ENCODE measurements at places on chromosomes 3 and 15.

- DNase-seq, result no peak
Observed at GRCh38 chr15:91408476-91409076, 308.5 kb downstream of the SV2B start.

DNA sequence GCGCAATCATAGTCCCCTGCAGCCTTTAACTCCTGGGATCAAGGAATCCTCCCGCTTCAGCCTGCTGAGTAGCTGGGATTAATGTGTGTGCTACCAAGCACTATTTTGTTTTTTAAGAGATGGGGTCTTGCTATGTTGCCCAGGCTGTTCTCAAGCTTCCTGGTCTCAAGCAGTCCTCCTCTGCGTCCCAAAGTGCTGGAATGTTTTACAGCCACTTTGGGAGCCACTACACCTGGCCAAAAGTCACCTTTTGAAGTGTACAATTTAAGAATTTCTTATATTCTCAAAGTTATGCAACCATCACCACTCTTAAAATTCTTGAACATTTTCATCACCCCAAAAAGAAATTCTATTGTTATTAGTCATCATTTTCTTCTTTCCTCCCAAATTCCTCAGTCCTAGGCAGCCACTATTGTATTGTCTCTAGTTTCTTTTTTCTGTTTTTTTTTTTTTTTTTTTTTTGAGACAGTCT, 17.8 kb downstream of the CDV3 start:
- no peak for DNase-seq

DNA sequence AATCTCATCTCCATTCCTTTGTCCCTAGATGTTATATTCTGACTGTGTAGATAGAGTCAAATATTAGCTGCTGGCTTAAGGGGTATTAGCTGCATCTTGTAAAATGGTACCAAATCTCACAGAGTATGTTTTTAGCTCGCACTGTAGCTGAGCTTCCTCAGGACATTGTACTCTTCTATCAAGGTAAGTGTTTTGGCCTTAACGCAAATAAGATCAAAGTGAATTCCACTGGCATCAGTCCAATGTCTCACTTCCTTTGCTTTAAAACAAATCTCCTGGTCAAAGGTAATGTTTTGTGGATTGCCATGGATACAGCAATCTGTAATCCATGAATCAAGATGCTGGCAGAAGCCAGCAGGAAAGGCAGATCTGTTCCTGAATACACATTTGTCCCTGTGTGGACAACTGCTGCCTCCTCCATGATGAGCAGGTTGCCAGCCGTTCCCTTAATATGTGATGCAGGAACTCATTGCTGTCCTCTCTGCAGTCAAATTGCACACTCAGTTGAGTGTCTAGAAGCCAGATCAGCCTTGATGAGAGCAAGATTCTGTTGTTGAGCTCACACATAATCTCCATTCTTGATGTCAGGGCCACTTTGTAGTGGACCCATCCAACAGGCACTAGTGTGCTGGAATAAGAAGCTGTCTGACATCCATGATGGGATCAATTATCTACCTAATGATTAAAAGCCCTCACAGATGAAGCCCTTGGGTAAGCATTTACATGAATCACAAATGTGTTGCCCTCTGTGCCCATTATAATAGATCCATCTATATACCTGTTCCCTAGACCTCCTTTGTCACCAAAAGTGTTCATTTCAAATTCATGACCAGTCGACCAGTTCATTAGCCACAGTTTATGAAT, 96.6 kb upstream of the AGTR1 start:
- no peak for DNase-seq

DNA sequence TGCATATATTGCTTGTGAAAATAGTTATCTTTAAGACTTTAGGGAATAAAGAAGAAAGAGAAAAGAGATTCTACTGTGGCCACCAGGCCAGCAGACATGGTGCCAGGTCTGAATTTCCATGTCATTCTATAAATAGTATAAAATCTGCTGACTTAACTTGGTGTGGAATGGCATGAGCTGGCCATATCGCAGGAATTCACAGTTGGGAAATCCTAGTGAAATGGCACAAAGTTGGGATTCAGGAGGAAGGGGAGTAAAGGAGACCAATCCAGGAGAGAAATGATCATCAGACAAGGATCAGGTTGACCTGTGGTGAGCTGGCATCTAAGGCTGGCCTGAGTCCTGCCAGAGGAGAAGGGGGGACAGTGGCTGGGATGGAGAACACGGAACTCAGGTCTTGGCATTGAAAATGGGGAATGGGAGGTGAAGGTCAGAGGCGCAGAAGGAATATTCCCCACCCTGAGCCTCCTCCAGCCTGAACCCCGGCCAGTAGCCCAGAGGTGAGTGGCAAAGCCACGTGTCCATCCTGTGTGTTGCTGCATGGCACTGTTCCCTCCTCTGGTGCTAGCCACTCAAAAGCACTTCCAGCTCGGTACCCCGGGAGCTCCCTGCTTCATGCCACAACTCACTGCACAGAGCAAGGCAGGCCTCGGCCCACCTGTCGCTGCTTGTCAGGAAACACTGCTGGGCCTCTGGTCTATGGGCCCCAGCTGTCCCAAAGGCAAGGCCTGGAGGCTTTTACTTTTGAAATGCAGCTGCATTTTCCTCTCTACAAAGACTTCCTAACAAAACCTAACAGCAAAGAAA, 51.4 kb downstream of the SSUH2 start:
- DNase-seq, result no peak

DNA sequence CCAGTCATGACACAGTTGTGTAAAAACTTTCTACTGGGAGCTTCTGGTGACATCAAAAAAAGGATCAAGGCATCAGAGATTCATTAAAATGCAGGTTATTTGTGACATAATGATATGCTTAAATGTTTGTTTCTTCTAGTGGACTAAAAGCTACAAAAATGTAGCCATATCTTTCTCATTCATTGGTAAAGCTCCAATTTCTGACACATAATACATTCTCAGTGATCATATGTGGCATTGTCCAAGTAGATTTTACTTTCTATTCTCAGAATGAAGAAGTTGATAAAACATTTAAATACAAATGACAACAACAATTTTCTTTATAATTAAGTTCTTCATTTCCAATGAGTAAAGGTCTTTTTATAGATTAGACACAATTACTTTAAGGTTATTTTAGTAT, 71.0 kb upstream of the ARHGEF26 start:
- no peak for DNase-seq

DNA sequence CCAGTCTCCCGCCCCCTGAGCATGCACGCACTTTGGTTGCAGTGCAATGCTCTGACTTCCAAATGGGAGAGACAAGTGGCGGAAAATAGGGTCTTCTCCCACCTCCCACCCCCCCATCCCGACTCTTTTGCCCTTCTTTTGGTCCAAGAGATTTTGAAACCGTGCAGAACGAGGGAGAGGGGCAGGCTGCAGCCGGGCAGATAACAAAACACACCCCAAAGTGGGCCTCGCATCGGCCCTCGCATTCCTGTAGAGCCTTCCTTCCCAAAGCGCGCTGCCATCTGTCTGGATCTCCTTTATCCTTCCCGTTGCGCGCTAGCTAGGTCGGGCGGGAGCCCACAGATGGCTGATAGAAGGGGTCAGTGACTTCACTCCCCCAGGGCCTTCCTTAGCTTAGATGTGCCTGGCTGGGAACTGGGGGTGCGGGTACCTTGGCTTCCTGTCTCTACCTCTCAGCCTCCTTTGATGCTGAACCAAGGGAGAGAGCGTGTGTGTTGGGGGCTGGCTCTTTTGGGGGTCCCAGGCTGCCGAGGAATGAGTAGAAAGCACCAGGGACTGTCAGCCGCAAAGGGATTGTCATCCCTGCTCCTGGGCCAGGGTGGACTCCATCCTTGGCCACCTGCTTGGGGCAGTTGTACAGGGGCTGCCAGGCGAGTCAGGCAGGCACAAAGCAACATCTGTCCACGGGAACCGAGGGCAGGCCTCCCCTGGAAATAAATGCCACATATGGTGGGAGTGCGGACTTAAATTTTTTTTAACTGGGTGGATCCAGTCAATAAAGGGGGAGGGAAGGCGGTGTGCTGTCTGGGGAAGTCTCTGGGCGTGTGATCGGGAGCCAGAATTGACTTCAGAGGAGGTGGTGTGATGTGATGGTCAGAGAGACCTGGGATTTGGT, 1.8 kb downstream of the SMAD3 start:
- no peak for DNase-seq

GRCh38 chr3:128354788-128355542, 111.7 kb downstream of the DNAJB8 start:
- no peak for DNase-seq

GRCh38 chr15:95930659-95931375, 399.7 kb upstream of the NR2F2 start:
- DNase-seq, result no peak

GRCh38 chr15:68909601-68910100, 20.7 kb upstream of the SPESP1 start:
- DNase-seq, result no peak

- no peak for DNase-seq
Observed at GRCh38 chr3:152428577-152428976, 159.8 kb downstream of the MBNL1 start.

DNA sequence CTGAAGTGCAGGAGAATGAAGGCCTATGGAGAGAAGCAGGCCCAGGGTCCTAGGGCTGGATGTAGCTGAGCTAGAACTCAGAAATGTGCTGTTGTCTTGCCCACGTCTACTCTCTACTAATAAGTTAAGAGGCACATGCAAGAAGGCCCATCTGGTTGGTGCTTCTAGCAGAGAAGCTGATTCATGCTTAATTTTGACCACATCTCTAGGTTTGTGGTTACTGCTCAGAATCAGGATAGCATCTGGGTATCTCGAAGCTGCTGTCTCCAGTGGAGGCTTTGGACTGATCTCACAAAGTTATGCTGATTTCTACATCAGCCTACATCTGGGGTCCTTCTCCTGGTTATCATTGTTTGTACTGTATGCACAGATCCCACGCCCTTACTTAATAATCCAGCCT, 87.3 kb downstream of the CACNA1D start:
- DNase-seq, result no peak

- DNase-seq, result no peak
Observed at GRCh38 chr3:10623578-10624275, 118.3 kb upstream of the ATP2B2 start.

DNA sequence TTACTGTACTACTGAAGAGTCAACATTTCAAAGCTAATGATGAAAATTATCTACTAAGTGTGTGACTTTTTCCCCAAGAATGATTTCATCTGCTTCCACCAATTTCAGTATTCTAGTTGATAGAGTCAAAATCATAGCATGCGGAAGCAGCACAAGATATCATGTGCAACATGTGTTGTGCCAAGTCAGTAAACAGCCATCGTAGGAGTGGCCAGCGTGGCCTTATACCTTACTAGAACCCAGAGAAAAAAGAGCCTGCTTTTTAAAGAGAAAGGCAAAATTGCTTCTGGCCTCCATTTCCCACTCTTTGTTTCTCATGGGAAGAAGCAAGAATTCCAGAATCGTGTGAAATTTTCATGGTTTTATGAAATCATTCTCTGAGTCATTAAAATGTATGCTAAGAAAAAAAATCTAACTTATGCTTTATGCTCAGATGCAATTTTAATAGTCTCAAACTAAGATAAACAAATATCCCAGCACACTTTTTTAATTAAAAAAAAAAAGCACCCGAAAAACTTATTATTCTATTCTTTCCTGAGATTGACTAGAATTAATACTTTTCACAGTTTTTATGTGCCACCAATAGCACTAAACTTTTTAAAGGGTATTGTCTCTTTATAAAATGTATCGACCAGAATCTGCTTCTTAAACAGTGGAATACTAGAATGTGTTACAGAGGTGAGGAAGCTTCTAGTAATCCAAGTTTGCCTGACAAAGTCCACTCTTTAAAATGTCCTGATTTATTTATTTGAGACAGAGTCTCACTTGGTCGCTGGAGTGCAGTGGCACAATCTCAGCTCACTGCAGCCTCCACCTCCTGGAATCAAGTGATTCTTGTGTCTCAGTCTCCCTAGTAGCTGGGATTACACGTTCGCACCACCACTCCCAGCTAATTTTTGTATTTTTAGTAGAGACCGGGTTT, 87.3 kb downstream of the MBNL1 start:
- no peak for DNase-seq

DNA sequence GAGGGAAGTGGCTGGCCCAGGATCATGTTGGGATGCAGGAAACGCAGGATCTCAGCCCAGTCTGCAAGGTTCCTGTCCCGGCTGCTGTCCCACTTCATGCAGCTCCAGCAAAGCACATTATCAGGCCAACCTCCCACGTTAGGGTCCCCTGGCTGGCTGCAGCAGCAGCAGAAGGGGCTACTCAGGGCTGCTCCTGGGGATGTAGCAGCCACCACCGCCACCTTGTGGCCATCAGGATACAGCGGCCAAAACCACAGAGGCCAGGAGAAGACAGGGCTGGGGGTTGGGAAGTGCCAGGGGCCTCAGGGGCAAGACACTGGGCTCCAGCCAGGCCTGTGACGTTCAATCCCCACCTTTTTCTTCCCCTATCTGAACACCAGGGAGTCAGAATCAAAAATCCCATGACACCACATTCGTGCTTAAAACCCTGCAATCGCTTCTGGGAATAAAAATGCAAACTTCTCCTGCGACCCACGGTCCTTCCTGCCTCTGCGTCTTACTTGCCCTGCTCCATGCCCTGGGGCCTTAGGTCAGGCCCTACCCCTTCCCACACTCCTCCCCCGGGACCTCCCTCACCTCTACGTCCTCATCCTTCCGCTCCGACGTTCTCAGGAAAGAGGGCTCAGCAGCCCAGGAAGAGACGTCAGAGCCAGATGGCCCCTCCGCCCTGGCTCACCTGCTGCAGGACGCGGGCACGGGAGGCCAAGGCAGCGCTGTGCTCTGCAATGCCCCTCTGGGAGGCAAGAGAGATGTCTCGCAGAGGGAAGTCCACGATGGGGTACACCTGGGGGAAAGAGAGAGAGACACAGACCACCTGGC, 21.5 kb downstream of the SSUH2 start:
- no peak for DNase-seq

DNA sequence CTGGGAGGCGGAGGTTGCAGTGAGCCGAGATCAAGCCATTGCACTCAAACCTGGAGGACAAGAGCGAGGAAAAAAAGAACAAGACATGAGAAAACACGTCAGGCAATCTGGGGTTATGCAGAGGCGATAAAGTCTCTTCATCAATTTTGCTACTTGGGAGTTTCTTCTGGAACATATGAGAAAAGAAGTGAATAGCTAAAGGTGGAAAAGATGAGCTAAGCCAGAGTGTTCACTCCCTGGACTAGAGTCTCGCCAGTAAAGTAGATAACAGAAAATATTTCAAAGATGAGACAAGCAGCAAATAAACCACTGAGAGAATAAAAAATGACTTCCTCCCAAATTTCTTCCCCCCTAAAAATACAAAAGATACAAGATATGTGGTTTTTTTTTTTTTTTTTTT, 188.4 kb upstream of the HES1 start:
- no peak for DNase-seq

DNA sequence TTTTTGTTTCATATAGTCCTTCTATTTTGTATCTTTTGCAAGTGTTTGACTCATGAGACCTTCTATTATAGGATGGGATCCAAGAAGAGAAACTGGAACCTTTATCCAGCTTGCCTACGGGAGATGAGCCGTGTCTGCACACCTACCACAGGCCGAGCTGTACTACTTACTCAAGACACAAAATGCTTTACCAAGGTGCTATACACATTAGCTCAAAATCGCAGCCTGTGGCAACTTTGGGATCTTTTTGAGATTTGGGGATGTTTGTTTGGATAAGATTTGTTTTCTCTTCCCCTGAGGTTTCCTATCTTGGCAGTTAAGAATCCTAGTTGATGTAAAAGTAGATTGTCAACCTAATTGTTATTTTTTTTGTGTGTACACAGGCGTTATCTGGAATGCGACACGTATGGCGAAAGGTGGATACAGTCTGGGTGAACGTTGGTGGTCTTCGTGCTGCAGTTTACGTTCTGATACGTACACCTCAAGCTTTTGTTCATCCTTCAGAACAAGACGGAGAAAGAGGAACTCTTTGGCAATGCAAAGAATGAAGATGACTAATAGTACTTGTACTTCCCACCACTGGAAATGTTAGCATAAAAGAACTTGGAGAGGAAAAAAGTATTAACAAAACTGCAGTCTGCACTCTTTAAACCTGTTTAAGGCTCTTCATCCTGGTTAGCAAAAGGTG, 13.1 kb upstream of the SETD5 start:
- DNase-seq, result no peak

All from effector CD4-positive, alpha-beta T cell (primary cell).